Caudate nucleus (tissue), 63 donors: ENCODE measurements at places on chromosomes 6 and 20.

- no peak for DNase-seq
Measured at GRCh38 chr6:167661552-167662044, 165.1 kb upstream of the AFDN start.

DNA sequence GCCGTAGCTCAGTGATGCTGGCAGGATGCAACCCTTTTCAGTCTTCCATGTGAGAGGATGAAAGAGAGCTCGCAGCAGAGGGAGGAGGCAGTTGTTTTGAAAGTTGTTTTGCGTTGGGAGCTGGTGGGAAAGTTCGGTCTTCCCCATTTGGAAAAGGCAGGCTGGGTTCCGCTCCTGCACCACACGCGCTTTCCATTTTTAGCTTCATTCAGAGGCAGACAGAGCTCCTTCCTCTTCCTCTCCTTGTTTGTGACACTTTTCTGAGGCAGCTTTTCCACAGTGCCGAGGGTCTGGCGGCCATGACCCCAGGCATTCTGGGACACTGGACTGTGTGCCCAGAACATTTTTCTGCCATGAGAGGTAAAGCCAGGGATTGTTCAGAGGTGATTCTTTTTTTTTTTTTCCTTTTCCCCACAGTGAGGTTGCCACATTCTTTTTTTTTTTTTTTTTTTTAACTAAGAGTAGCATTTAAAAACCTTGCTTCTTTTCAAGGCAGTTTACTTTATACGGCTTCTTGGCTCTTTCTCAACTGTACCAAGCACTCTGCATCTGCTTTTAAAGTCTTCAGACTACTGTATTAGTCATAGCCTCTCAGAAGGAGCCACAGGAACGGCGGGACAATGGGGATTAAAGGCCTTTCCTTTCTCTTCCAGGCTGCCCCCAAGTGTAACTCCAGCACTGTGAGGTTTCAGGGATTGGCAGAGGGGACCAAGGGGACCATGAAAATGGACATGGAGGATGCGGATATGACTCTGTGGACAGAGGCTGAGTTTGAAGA, 1.6 kb downstream of the PRDM1 start:
- no peak for DNase-seq

DNA sequence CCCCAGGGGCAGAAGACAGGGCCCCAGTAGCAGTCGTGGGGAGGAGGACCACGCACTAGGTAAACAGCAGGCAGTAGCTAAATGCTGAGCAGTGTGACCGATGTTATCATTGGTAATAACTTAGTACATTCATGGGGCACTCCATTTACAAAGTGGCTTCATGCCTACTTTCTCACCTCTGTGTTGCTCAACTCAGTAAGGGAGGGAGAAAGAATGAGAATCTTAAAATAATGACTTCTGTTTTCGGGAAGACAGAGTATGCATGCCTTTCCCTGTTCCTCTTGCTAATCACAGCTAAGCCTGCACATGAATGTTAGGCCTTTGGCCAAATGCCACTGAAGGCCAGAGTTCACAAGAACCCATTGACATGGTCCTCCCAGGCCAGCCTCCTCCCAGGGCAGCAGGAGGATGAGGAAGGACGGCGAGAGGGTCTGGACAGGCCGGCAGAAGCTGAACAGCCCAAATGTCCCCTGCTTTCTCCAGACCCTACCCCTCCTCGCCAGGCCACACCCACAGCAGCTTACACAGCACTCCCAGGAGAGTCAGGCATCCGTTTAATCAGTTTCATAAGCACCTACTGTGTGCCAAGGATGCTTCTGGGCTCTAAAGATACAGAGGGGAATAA, 183.4 kb downstream of the ANKRD60 start:
- DNase-seq, result no peak

DNA sequence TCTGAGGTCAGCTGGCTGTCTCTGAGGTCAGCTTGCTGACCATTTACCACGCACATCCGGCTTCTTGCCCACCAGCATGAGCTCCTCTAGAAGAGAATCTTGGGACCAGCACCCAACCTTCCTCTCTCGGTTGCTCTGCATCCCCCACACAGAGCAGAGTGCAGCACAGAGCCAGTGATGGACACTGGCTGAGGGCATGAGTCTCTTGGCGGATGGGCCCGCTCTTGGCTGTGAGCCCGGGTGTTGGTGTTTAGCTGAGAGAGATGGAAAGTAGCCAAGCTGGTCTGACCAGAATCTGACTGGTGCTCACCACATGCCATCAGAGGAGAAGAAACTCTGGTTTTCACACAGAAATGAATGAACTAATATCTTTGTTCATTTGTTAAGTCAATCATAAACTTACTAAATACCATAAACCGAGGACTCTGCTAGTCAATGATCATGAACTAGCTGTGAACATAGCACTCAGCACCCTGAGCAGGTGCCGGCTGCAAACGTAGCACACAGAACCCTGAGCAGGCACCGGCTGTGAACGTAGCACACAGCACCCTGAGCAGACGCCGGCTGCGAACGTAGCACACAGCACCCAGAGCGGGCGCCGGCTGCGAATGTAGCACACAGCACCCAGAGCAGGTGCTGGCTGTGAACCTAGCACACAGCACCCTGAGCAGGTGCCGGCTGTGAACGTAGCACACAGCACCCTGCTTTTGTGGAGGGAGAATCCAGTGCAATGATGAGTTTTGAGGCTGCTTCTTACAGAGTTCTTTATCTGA, 10.4 kb upstream of the THBS2 start:
- DNase-seq, result no peak

GRCh38 chr6:88587150-88587520, 376.3 kb downstream of the RNGTT start:
- DNase-seq, result no peak

GRCh38 chr20:916125-916799, at the start of gene ANGPT4:
TSS of gene ANGPT4 (minus strand) at chr20:916334. CDS start at chr20:916214, 120 bp downstream.
- no peak for DNase-seq

DNA sequence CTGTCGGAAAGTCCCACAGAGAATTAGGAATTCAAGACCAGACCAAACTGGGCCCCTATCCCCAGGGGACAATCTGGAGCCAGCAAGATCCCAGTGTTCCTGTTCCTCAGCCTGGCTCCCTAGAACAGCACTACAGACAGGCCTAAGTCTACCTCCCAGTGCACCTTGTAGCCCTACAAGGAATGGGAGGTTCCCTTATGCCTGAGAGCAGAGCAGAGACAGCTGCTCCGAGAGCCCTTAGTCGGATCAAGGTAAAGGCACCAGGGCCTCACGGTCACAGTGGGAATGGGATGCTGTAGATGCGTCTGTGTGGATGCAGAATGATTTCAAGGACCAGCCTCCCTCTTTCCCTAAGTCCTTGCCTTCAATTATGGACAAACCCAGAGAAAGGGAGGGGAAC, 204.5 kb upstream of the STXBP5 start:
- no peak for DNase-seq

- no peak for DNase-seq
Measured at GRCh38 chr6:3311826-3312225, 53.1 kb downstream of the PSMG4 start.

DNA sequence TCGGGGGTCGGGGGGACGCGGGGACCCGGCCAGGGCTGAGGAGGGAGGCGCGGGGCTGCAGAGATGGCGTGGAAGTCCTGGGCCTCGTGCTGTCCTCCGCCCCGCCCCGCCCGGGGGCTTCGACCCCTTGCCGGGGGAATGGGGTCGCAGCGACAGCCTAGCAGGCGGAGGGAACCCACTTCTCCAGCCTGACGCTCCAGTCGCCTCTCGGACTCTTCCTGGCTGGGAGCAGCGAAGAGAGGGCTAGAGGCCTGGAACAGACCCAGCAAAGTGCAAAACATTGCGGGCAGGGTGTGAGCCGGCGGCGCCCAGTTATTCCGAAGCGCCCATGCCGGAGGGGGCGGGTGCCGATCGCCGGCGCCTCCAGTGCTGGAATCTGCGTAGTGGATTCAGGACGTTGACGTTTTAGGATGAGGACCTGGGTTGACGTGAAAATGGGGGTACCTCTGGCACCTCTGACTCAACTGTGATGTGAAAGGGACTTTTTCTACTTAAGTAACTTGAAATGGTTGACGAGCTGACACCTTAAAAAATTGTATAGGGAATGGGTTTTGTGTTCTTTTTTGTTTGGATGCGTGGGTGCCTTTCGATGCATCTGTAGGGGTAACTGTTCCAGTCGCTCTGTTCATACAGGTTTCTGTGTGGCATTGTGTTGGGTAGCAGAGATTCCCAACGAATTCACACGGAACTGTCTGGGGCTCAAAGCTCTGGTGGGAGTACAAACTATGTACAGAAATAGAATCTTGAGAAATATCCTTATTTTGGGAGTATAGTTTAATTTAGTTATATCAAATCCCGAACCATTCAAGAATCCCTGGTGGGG, 1.4 kb downstream of the SLC35F1 start:
- peak; percentile 4 for DNase-seq

- no peak for DNase-seq
Measured at GRCh38 chr6:1312203-1312472, 240 bp downstream of the FOXQ1 start.

DNA sequence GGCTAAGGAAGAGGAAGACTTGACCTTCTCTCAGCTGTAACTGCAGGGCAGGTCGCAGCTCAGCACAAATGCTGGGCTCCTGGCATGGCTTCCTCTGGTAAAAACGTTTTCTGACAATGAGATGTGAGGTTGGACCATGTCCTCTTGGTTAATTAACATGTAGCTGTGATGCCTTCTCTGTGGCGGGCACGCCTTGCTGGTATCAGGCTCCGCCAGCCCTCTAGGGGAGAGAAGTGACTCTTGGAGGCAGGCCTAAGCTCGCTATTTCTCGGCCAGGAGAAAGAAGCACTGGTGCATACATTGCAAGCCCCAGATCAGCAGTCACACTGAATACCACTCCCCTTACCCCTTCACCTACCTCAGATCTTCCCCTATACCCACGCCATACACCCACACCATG, 65.0 kb downstream of the QRSL1 start:
- no peak for DNase-seq

- no peak for DNase-seq
Measured at GRCh38 chr6:14017626-14018475, 93.1 kb downstream of the RNF182 start.

DNA sequence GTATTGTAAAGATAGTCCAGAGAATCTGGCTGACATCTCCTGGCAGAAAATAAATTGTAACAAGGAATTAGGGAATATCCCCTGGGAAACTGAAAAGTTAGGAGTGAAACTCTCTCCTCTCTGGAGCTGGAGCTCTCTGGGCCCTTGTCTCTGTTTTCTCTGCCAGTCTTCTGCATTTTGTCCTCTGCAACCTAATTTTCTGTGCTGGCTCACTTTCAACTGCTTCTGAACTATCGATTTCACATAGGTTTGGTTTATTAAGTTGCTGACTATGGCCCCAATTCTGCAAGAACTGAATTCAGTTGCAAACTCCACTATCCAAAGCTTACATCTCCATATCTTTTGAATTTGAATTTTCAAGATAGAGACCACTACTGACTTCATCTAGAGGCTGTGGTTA, 9.3 kb downstream of the TCF21 start:
- DNase-seq, result no peak

- DNase-seq, result no peak
Measured at GRCh38 chr6:34025861-34026260, 120.0 kb downstream of the GRM4 start.

DNA sequence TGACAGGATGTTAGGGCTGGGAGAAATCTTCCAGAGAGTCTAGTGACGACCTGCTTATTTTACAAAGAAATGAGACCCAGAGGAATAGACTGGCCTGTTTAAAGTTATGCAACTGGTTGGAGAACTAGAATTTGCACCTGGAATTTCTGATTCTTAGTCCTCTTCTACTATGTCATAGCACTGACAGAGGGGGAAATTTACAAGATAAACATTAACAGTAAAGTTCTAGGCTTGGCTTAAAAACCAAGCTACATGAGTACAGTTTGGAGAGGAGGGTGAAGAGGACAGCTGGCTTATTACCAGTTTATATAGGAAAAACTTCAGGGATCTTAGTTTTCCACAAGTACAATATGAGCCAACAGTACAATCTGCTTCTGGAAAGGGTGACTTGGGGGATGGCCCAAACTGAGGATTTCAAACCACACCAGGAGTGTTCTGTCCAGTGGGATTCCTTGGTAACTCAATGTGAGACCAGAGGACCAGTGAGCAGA, 269.6 kb downstream of the CD109 start:
- DNase-seq, result no peak

GRCh38 chr20:47642624-47643023, 140.9 kb downstream of the NCOA3 start:
- DNase-seq, result no peak

GRCh38 chr6:108528878-108529277, 31.8 kb upstream of the FOXO3 start:
- no peak for DNase-seq

DNA sequence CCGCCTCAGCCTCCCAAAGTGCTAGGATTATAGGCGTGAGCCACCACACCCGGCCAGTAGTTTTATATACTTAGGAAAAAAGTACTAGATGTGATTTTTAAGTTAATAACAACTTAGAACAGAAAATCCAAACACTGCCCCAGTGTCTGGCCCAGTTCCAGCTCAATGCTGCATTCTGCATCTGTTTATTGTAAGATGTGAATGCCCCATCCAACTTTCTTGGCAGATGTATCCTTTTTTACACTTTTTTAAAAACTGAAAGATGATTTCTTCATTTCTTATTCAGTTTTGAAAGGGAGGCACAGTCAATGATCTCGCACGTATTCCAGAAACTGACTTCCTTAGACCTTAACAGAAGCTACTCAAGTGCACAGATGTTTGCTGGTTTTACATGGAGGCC, 85.6 kb upstream of the SRSF6 start:
- no peak for DNase-seq

- no peak for DNase-seq
Measured at GRCh38 chr6:25972902-25973301, 10.3 kb downstream of the TRIM38 start.

DNA sequence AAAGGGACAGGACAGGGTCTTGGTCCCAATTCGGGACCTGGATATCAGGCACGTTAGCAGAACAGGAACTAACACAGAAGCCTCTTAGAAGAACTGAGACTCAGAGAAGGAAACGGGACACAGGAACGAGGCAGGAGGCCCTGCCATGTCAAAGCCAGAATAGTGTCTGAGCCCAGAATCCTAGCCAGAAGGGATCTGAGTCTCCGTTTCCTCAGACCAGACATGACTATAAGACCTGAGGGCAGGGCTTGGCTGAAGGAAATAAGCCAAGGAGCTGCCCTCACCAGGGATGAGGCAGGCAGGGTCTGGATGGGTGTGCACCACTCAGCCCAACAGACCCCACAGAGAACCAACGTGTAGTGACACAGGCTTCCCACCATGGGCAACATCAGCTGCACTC, 40.3 kb downstream of the TRERF1 start:
- no peak for DNase-seq

DNA sequence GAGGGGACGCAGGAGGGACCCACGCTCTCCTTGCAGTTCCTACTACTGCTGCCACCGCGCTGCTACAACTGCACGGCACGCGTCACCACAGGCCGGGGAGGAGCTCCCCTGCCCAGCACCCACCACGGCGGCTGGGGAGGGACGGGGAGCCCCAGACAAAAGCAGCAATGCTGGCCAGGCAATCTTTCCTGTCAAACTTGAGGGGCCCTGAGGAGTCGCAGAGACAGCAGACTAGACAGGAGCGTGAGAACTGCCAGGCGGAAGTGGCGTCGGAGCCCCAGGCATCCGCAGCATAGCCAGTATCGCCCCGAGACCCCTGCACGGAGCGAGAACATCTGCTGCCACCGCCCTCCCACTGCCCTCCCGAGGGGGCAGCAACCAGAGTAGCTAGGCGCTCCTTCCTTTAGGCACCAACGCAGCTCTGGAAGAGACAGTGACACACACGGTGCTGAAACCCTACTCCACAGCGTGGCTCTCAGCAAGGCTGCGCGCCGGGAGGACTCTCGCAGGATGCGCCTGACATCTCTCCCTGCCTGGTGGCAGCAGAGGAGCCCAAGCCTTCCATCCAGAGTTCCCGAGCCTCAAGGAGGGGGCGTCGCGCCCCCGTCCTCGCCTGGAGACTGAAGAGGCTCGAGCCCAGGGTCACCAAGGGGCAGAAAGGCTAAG, 2.2 kb downstream of the TAF4 start:
- no peak for DNase-seq

- no peak for DNase-seq
Measured at GRCh38 chr6:30830438-30830837, 53.9 kb upstream of the DDR1 start.
